ENCODE measurements at places on chromosomes 7 and 10.
A peak's percentile ranks its signal among the peaks of the same experiment; 100 is the strongest.

DNA sequence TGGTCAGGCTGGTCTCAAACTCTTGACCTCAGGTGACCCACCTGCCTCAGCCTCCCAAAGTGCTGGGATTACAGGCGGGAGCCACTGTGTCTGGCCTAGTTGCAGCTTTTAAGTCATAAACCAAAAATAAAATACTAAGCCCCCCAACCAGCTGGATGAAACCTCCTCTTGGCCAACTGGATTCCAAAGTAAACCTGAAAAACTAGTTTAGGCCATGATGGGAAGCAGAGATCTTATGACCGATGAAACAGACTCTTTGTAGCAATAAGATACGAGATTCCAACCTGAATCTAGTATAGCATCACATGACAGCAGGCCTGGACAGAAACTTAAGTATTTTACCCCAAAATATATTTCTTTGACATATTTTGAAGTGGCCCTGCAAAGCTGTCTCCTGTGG, 9.1 kb upstream of the MCM10 start:
- DNase-seq: no peak

GRCh38 chr7:137590071-137590755, 246.7 kb upstream of the PTN start:
- no peak for DNase-seq

GRCh38 chr7:142030294-142030693, 34.6 kb downstream of the MGAM start:
- peak; percentile 3 for DNase-seq

DNA sequence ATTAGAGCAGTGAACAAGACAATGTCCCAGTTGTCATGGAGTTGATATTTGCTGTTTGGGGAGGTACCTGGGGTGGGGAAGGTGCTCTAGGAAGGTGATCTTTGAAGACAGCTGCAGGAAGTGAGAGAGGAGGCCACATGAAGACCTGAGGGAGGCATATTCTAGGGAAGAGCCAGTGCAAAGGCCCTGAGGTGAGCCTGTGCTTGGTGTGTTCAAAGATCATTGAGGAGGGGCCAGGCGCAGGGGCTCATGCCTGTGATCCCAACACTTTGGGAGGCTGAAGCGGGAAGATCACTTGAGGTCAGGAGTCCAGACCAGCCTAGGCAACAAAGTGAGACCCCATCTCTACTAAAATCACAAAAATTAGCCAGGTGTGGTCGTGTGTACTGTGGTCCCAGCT, 15.1 kb downstream of the SEC61A2 start:
- no peak for DNase-seq

- peak; percentile 75 for DNase-seq
These were observed 814 bp downstream of the RUFY2 start for GRCh38 chr10:68406111-68406814.
